ENCODE measurements at places on chromosomes 13 and 19.
A peak's percentile ranks its signal among the peaks of the same experiment; 100 is the strongest.

- DNase-seq: no peak
Measured at GRCh38 chr13:80009760-80010159, 331.2 kb downstream of the SPRY2 start.

DNA sequence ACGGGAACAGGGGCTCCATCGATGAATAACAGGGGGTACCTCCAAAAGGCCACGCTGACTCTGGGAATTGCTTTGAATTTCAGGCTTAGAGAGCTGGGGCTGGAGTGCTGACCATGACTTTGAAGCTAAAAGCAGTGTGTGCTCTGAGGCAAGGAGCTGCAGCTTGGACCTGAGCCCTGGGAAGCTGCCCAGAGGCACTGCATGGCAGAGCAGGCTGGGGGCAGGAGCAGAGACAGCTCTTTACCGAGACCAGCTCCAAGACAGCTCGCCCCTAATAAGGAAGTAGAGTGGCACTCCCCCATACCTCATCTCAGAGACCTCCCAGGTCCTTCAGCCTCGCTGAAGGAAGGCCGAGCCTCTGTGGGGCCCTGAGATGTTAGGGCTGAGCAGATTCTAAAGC, 200.2 kb downstream of the COL4A1 start:
- no peak for DNase-seq

GRCh38 chr19:53160350-53160749, 1.5 kb upstream of the ZNF347 start:
- no peak for DNase-seq

DNA sequence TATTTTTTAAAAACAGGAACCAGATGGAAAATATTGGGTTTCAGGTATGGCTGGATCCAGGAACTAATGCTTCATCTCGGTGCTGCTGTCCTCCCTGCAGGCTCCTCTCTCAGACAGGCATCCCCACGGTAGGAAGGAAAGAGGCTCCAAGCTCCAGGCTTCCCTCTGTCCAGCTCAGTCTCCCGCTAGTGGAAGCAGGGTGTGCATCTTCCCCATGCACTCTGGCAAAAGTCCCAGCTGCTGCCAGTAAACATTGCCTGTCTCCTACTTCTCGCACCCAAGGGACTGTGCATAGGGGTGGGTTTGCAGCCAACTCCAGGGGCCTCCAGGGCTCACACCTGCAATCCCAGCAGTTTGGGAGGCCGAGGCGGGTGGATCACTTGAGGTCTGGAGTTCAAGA, 29.2 kb downstream of the IL12RB1 start:
- no peak for DNase-seq

GRCh38 chr13:41060082-41060723, 1.1 kb upstream of the WBP4 start:
- peak; percentile 65 for DNase-seq

GRCh38 chr13:97502181-97502580, 68.2 kb downstream of the RAP2A start:
- DNase-seq: no peak

GRCh38 chr13:99311748-99312492, 4.7 kb upstream of the GPR183 start:
- DNase-seq: no peak

DNA sequence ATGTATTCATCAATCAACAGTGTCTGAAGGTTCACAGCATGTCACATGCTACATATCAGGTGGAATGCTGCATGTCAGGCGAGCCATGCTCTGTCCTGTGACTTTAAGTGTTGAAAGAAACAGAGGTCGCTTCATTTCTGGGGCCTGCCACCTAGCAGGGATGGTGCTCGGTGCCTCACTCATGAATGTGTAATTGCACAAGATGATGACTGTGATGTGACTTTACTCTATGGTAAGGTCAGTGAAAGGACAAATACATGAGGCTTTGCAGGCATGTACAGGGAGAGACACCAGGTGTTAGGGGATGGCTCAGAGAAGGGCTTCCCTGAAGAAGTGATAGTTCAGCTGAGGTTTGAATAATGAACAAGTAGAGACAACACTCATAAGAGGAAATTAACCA, 66.7 kb downstream of the FRY start:
- no peak for DNase-seq

- no peak for DNase-seq
Measured at GRCh38 chr13:106695139-106695538, 127.2 kb upstream of the ARGLU1 start.

- no peak for DNase-seq
Measured at GRCh38 chr19:45187421-45188100, 9.0 kb downstream of the BLOC1S3 start.

GRCh38 chr13:109131698-109132257, 502.4 kb downstream of the MYO16 start:
- no peak for DNase-seq

- DNase-seq: no peak
Measured at GRCh38 chr19:29260477-29261317, 47.7 kb upstream of the UQCRFS1 start.

- no peak for DNase-seq
Measured at GRCh38 chr13:71632206-71632605, 234.8 kb downstream of the DACH1 start.

DNA sequence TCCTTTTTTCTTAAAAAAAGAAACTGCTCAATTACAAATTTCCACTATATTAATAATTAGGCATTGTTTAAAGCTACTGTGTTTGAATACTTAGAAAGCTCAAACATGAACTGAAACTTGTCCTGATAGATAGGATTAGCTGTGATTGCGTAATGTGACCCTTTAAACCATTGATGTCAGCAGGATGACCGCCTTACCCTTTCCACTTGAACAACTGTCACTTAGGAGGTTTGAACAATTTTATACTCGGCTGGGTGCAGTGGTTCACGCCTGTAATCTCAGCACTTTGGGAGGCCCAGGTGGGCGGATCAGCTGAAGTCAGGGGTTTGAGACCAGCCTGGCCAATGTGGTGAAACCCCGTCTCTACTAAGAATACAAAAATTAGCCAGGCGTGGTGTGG, 2.9 kb downstream of the LAMP1 start:
- no peak for DNase-seq

DNA sequence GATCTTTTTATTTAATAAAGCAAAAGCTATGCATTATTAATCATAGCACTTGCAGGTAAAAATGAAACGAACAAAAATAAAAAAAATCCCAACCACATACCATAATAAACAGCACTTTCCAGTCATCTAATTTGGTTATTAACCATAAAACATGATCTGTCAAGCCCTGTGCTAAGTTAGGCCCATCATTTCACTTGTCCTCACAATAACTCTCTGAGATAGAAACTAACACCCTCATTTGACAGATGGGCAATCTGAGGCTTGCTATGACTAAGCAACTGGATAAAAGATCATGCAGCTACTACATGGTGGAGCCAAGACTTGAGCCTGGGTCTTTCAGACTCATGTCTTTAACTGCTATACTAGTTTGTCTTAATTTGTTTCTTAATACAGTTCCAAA, 21.8 kb downstream of the PROSER1 start:
- DNase-seq: no peak

DNA sequence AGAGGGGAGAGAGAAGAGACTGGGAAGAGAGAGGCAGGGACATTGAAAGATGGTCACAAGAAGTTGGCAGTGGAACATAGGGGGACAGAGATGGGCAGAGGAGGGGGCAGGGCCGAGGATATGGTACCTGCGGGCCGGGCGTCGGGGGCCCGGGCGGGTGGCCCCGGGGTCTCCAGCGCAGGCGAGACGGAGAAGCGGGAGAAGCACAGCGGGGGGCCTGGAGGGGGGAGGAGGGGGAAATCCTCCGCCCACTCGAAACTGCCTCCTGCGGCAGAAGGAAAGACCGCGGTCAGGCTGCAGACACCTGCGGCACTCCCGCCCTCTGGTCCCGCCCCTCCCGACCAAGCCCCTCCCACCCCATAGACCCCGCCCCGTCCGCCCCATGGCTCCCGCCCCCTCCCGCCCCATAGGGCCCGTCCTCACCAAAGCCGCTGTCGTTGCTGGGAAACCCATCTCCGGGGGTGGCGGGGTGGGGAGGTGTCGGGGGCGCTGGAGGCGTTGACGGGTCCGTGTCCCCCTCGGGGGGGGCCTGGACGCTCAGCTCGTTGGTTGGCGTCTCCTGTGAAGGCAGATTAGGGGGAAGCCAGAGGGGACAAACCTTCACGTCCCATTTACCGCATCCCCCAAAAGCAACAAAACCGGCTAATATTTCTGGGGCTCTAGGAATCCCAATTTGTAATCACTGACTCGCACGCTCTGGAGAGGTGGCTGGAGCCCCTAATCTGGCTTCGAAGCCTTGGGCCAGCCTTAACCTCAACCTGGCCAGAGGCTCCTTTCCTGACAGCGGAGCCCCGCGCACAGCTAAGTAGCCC, 20.4 kb downstream of the LMTK3 start:
- peak; percentile 54 for DNase-seq

DNA sequence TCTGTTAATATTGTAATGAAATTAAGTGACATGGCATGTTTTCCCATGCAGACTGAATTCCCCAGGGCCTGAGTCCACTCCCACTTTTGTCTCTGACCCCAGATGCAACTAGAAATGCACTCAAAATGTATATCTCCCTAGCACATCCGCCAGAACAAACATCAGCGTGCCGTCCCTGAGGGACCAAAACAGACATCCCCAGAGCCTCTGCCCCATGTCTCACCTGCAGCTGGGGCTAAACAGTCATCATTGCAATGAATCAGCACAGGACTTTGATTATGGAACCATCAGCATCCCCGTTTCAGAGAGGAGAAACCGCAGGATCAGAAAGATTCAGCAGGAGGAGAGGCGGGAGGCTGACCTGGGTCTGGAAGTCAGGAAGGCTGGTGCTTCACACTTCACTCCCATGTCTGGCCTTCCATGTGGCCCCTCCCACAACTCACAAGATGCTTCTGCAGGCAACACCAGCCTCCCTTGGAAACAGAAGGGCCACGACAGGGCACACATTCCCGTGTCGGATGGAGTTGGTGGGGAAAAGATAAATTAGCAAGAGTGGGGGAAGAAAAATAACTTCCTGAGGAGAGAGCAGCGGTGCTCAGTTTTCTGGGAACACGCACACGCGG, 130.6 kb upstream of the VSTM2B start:
- DNase-seq: no peak

GRCh38 chr19:51690454-51691073, 2.6 kb upstream of the SPACA6 start:
- DNase-seq: peak; percentile 42

DNA sequence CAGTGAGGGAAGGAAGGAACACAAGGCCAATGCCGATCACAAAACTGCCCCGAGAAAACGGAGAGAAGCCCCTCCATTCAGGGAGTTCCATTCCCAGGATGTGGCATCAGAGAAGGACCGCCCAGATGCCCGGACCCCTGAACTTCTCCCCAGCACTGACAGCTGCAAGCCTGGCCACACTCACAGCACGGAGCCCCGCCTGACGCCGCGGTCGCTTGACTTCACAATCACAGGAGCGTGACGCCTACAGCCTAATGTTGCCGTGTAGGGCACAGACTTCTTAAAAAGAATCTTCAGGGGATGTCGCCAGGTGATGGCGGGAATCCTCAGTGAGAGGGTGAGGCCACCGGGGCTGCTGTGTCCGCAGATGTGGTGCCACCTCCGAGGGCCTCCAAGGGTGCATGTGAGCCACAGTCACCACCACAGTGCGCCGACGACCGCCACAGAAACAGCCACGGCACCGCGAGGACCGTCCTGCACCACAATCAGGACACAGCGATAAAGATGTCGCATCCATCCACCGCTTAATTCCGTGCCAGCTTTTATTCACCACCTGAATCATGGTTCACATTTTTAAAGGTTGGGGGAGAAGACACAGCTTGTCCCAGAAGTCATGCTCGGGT, 77.2 kb downstream of the SPACA7 start:
- no peak for DNase-seq

DNA sequence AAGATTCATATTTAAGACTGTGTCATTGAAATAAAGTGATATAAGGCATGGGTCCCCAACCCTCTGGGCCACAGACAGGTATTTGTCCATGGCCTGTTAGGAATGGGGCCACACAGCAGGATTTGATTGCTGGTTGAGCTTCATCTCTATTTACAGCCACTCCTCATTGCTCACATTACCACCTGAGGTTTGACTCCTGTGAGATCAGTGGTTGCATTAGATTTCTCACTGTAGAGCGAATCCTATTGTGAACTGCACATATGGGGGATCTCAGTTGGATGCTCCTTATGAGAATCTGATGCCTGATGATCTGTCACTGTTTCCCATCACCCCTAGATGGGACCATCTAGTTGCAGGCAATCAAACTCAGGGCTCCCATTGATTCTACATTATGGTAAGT, 132.1 kb downstream of the PCDH17 start:
- no peak for DNase-seq

DNA sequence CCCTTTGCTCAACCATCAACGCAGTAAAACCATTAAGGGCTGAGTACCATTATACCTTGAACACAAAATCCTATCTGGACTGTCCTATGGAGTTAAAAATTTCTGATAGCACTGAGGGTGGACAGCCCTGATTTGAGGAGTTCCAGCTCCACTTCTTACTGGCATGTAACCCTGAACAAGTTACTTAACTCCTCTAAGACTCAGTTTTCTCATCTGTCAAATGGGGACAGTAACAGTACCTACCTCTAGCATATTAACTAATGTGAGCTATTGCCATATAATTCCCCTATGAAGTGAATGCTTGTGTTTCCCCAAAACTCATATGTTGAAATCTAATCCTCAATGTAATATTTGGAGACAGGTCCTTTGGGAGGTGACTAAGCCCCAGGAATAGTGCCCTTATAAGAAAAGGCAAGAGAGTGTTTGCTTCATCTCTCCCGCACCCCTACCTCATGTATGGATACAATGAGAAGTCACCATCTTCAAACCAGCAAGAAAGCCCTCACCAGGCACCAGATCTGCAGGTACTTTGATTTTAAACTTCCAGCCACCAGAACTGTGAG, 61.9 kb upstream of the DOCK9 start:
- DNase-seq: no peak

DNA sequence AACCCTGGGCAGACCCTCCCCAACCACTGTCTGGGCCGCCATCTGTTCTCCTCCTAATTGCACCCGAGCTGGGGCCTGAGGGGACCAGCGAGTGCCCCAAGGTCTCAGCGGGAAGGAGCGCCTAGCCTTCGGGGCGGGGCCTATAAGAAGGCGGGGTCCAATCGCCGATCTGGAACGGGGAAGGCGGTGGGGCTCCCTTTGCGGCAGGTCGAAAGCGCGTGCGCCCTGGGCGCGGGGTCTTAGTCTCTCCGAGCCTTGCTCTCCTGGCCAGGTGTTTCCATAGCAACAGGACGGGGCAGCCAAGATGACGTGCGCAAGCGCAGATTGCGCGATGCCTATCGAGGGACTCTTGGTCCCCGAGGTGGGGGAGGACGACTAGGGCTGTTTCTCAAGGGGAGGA, 2.8 kb downstream of the MAST1 start:
- no peak for DNase-seq

DNA sequence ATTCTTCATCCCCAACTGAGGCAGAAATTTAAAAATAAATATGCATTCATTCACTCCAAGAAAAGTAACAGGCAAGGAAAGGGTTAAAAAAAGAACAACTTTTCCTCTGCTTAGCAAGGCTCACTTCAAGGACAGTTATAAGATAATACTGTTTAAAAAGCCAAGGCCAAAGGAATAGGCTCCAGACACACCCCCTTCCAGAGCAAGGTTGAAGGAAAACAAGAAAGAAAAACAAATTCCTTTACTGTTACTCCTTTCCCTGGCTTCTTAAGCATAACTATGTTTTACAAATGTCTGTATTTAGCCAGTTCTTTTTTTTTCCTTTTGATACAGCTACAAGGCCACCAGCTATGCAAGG, 8.5 kb downstream of the SIGLEC11 start:
- DNase-seq: no peak

GRCh38 chr13:102326381-102327118, 75.3 kb downstream of the FGF14 start:
- DNase-seq: no peak

GRCh38 chr13:38872693-38873092, 117.9 kb downstream of the STOML3 start:
- peak; percentile 7 for DNase-seq

GRCh38 chr19:21611659-21612402, 106.4 kb downstream of the ZNF429 start:
- DNase-seq: no peak
